ENCODE measurements at places on chromosomes 1 and 21.

DNA sequence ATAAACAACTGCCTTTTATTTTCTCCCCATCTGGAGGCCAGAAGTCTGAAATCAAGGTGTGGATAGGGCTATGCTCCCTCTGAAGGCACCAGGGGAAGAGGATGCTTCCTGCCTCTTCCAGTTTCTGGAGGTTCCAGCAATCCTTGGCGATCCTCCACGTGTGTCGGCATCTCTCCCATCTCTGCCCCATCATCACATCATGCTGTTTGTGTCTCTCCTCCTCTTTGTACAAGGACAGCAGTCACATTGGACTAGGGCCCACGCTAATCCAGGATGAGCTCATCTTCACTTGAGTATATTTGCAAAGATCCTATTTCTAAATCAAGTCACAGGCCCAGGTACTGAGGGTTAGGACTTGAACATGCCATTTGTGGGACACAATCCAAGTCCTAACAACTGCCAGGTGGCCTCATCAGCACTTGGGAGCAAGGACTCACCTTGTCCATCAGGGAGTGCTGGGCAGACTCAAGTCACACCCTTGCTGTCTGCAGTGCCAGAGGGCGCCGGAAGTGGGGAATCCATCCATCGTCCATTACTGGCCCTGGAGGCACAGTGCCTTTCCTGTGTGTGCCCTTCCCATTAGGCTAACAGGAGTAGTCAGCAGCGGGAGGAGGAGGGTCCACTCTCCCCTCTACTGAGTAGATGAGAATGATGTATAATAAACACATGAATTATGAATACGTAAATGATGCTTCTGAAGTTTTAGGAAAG, 185.4 kb upstream of the AJAP1 start:
- no peak for DNase-seq

DNA sequence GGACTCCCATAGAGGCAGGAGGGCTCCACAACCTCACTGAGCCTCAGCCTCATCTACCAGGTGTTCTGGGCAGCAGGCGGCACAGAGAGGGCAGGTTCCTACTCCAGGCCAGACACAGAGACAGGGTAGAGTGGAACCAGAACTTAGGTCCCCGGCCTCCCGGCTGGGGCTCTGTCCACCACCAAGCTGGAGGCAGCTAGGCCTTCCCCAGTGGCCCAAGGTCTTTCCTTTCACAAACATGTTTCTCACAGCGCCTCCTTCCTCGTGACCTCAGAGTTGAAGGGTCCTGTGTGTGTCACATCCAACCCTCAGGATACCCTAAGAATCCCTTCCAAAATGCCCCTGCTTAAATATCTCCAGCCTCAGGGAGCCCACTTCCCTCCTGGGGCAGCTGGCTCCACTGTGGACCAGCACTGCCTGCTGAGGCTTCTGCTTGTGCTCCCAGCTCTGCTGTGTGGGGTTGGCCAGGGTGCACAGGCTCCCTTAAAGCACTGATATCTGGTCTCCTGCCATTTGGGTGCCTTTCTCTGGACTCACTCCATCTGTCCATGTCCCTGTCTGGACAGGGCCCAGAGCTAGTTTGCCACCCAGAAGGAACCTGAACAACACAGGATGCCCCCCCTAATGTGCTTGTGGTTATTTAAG, 33.2 kb upstream of the MAGOH start:
- DNase-seq, result no peak

GRCh38 chr1:153705484-153705883, 22.4 kb upstream of the INTS3 start:
- no peak for DNase-seq

DNA sequence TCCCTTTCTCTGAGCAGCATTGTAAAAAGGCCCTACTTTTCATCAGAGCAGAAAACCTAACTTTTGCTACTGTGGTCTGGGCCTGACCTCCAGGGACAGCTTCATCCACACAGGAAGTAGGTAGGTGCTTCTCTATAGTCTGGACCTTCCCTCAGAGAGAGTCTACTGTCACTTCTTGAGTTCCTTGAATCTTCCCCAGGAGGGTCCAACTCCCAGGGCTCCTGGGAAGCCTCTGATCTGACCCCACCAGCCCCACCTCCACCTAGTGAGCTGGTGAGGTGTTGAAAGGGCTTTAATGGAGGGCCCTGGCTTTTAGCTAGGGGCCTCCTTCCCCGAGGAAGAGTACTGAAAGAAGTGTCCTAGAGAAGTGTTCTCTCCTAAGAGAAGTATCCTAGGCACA, 2.7 kb upstream of the VANGL2 start:
- no peak for DNase-seq

- no peak for DNase-seq
Measured at GRCh38 chr1:101115112-101115511, 89.5 kb upstream of the DPH5 start.

- no peak for DNase-seq
Measured at GRCh38 chr1:181483285-181484195, at the start of gene CACNA1E. CACNA1E (plus strand) TSS chr1:181483517; CDS start chr1:181483745, 228 bp downstream.

DNA sequence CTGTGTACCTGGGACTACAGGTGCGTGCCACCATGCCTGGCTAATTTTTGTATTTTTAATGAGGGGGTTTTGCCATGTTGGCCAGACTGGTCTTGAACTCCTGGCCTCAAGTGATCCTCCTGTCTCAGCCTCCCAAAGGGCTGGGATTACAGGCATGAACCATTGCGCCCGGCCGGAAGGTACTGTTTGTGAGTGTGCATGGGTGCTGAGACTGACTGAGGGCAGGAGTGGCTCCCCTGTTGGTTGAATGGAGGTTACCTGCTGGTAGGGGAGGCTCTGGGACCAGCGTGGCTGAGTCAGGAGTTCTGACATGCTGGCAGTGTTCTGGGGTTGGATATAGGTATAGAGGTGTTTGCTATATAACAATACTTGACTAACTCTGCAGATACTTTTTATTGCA, 10.4 kb downstream of the PRMT2 start:
- DNase-seq, result no peak

- no peak for DNase-seq
Measured at GRCh38 chr1:229237320-229237719, 33.6 kb upstream of the RAB4A start.

GRCh38 chr1:225617479-225617878, 35.4 kb downstream of the ENAH start:
- no peak for DNase-seq

DNA sequence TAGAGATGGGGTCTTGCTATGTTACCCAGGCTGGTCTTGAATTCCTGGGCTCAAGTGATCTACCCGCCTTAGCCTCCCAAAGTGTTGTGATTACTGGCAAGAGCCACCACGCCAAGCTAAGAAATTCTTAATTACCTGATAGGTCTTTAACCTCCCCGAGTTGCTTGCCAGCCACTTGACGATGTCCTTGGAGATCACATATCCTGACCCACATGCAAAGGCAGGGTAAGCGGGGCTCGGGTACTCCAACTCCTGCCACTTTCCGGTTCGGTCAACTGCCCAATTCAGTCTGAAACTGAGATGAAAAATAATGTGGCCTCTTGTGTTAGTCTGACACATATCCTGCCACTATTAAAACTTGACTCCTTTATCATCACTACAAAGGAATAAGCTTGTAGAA, 50.2 kb downstream of the B3GALNT2 start:
- DNase-seq, result no peak

- DNase-seq, result no peak
Measured at GRCh38 chr21:46093668-46094400, 4.1 kb upstream of the COL6A2 start.

DNA sequence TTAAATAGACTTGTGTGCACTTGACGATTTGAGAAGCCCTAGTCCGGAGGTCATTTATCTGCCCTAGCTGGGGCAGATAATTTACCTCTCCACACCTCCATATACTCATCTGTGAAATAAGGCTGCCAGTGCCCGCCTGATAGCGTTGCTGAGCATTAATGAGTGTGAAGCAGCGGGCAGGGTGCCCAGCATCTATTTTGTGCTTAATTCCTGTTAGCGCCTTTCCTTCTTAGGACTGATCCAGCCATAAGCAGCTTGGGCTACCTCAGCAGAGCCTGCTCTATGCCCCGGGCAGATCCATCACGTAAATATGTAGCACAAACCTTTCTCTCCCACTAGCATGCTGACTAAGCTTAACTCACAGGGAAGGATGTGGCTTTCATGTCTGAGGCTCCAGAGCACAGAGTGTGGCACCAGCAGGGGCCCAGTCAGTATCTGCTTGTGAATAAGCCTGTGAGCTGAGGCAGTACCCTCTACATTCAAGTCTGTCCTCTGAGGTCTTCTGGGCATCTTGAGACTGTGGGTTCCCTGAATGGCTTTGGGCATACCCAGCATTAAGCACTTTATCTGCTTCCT, 21.5 kb upstream of the RNF187 start:
- DNase-seq, result no peak

GRCh38 chr1:166164995-166165660, 1.7 kb downstream of the FAM78B start:
- DNase-seq, result peak; percentile 43

DNA sequence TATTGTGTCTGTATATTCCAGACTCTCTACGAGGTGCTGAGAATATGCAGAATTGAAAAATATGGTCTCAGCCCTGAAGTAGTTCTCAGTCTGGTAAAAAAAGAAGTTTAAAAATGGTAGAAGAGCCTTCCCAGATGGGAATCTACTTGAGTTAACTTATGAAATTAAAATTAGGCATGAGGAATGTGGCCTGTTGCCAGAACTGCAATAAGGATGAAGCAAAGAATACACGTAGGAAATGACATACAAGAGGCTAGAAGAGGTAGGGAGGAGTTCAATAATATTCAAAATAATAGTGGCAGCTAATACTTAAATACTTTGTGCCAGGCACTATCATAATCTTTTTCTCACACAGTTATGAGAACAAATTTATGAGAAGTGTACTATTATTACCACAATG, 6.3 kb downstream of the ASPM start:
- no peak for DNase-seq

DNA sequence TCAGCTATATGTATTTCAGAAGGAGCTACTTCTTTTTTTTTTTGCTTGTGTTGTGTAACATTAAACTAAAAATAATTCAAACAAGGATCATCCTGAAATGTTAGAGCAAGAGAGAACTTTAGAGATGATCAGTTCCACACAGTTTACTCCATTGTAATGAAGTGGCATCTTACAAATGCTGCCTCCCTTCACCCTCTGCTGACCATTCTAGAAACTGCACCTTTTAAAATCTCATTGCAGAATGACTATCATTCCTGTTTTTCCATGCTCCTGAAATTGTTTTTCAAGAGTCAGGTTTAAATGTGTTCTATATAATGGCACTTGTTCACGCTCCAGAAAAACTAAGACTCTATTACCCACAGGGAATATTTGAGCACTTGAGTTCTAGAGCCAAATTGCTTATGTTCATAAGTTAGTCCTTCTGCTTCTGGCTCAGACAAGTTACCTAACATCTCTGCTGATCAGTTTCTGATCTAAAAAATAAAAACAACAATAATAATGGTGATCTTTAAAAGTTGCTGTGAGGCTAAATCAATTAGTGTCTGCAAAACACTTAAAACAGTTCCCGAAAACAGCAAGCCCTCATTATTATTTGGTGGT, 21.5 kb upstream of the SLC44A5 start:
- no peak for DNase-seq

- no peak for DNase-seq
Measured at GRCh38 chr1:59290193-59290949, 6.5 kb upstream of the FGGY start.

GRCh38 chr1:152497273-152497672, 13.3 kb upstream of the LCE5A start:
- DNase-seq, result no peak

- no peak for DNase-seq
Measured at GRCh38 chr1:243621973-243622372, 228.1 kb downstream of the AKT3 start.

- DNase-seq, result no peak
Measured at GRCh38 chr1:201719812-201720521, 109.0 kb upstream of the IPO9 start.

- no peak for DNase-seq
Measured at GRCh38 chr1:188594542-188595235, 1765.9 kb downstream of the PLA2G4A start.

- DNase-seq, result no peak
Measured at GRCh38 chr1:54357967-54358366, 48.2 kb downstream of the SSBP3 start.

DNA sequence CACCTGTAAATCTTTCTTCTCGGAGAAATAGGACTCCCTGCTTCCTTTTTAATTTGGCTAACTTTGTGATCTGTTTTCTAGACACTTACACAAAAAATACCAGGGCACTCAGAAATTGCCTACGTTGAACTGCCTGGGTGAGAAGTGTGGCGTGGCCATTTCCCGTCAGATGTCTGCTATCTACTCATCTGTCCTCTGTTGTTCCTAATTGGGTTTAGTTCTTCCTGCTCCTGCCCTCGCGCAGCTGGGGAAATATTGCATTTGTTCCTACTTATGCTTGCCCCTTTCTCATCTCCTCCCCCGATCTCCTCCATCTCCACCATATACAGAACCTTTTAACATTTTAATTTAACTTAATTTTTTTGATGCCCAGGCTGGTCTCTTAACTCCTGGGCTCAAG, 55.1 kb downstream of the CD58 start:
- no peak for DNase-seq

DNA sequence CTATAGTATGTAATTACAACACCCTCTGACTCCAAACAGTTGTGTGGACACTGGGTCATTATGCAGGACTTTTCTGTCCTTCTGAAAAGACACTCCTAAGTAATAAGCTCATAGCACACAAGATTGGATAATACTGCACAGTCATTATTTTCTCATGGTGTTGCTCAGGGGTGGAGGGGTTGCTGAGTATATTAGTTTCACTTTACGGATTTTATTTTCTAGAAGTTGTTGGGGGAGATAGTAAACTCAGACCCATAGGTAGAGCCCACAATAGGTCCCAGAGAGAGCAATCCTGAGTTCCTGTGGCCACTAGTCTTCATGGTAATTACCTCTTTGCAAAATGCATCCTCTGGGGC, 53.4 kb downstream of the DUSP10 start:
- no peak for DNase-seq

DNA sequence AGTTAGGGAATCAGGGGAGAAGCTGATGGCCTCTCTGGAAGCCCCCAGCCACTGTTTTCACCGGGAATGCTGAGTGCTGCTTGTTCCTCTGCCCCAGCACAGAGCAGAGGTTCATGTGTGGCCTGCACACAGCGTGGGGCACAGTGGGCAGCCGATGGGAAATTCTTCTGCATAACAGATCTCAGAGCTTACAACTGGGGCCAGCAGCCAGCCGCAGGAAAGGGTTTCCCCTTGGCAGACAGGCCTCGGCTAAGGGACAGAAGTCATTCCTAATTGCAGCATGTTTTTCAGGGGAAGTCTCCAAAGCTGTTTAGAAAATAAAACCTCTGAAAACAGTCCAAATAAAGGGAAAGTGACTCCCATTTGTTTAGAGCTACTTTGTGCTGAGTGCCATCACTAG, 22.6 kb downstream of the HMGB4 start:
- DNase-seq, result no peak

Measured in 8988T (cell line).